Stimulated activated CD8-positive, alpha-beta memory T cell treated with anti-CD3 and anti-CD28 coated beads, Interleukin-4, amount 100 ng/mL, for 1 hour (primary cell): ENCODE measurements at places on chromosomes 6 and 20.

DNA sequence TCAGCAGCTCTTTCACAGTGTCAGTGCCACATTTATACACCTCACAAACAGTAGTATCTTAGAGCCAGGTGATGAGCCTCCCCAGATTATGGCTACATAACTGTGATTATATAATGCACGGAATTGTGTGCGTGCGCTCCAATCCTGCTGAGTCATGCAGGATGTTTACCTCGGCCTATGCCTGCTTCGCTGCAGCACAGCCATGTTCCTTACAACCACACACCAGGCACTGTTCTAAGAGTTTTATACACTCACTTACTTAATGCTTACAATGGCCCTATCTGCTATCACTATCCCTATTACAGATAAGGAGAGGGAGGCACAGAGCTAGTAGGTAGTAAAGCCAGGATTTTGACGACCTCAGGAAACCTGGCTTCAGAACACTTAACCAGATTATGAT, 7.3 kb downstream of the ZKSCAN3 start:
- DNase-seq: no peak

- DNase-seq: no peak
Observed at GRCh38 chr6:107636486-107636885, 146.6 kb downstream of the SOBP start.

DNA sequence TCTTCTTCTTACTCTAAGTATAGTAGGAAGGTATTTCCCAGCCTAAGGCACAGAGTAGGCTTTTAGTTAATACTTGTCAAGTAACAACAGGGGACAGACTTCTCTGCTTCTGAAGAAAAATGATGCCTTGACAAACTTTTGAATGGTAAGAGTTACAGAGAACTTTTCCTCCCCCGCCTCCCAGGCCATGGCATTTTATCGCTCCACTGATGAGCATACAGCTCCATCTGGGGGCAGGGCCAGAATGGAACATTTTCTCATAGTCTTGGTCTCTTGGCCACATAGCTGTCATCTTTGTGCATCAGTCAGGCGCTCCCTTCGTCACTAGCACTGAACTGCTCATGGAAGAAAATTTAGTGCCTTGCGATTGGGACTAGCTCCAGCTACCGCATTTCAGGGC, 1066.8 kb upstream of the CITED2 start:
- no peak for DNase-seq

DNA sequence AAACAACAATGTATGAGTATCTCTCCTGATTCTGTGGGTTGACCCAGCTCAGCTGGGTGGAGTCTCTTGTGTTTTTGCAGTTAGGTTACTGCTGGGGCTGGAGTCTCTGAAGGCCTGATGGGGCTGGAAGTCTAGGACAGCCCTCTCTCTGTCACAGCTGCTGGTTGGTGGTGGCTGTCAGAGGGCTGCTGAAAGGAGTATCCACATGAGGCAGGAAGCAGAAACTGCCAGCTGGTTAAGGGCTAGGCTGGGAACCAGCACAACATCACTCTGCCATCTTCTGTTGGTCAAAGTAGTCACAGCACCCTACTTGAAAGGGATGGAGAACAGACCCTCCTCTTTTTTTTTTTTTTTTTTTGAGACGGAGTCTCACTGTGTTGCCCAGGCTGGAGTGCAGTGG, 10.0 kb upstream of the PACSIN1 start:
- no peak for DNase-seq

GRCh38 chr6:14995208-14995607, 250.7 kb upstream of the JARID2 start:
- no peak for DNase-seq

DNA sequence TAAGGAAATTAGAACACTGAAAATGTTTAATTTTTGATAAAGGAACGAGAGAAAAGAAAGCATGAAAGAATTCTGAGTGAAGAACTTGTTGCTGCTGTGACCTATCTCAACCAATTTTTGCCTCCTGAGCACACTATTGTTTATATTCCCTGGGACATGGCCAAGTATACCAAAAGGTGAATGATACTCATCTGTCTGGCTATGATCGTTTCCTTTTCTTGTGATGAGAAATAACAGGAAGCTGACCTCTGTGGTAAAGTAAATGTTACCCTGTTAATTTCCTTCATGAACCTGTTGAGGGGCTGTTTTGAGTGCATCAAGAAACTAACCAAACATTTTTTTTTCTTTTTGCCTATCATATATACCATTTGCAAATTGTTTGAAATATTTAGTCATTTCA, 69.1 kb downstream of the FIG4 start:
- no peak for DNase-seq

DNA sequence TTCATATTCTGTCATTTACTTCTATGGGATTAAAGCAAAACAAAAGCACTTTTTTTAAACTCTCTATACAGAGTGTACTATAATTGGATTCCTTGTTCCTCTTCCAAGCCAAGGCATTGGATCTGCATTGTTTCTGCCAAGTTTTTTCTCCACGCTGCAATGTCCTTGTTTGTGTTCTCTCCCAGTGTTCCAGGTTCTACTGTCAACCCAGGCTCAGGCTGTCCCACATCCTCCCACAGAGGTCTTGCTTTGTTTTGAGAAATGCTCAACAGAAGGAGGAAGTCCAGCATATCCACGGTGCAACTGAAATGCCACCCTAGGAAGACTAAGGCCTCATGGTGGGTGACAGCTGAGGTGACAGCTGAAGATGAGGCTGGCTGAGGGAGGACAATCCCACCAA, 287.1 kb upstream of the PRDM1 start:
- no peak for DNase-seq

GRCh38 chr6:162922563-162923166, 194.9 kb downstream of the PACRG start:
- DNase-seq: no peak

GRCh38 chr20:1306316-1307135, 22.4 kb downstream of the SDCBP2 start:
- DNase-seq: no peak

GRCh38 chr6:159541296-159541695, 151.7 kb downstream of the SOD2 start:
- no peak for DNase-seq

DNA sequence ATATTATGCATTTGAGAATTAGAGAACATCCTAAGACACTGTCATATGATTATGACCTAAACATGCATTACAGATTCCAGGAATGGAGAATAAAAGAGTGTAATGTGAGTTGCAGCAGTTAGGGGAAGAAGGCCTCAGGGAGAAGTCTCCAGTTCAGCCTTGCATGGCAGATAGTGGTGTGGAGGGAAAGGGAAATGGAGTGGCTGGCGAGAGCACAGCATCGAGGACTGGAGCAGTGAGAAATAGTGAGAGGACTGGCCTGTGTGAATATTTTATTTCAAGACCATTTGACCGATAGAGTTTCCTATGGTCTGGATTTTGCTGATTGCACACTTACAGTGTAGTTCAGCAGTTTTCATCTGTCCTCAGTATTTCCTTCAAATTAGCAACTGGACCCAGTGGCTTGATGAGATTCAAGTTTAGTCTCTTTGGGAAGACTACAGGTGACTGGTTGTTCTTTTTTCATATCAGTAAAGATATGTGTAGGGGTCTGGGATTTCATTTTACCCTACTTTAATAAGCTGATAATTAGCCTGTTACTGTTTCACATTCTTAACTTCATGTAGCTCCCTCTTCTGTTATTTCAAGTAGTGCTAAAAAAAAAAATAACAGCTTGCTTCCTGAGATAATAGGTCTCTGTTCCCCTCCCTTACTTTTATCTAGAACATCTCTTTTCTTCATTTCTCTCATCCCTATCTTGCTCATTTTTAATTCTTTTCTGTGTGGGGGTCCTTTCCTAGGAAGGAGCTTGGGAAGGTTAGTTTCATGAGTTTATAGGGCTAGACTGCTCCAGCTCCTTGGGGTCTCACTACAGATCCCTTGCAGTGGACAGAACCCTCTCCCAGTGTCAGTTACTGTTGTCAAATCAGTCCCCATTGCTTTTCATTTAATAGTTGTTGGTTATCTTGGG, 27.9 kb downstream of the BLTP3A start:
- no peak for DNase-seq

- no peak for DNase-seq
Observed at GRCh38 chr20:52311209-52311794, 119.7 kb upstream of the ZFP64 start.

GRCh38 chr20:33859157-33859695, 48.1 kb downstream of the CHMP4B start:
- DNase-seq: no peak

- no peak for DNase-seq
Observed at GRCh38 chr6:158774717-158775449, 44.3 kb downstream of the EZR start.

DNA sequence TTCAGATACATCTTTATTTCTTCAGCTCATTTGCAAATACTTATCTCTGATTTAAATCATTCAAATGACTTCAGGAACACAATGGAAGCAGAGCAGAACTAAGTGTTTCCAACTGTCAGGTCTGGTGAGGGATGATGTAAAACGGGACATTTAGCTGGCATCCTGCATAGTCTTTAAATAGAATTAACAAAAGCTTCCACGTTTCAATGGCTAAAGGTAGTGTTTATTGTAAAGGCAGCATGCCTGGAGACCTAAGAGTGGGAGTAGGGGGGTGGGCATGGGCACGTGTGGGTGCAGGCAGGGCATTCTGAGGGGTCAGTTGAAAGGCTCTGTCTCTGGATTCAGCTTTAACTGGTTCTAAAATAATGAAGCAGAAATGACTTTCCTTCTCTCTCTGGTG, 174.9 kb downstream of the PLCB1 start:
- DNase-seq: no peak

- no peak for DNase-seq
Observed at GRCh38 chr6:95923518-95923917, 92.3 kb upstream of the FUT9 start.

DNA sequence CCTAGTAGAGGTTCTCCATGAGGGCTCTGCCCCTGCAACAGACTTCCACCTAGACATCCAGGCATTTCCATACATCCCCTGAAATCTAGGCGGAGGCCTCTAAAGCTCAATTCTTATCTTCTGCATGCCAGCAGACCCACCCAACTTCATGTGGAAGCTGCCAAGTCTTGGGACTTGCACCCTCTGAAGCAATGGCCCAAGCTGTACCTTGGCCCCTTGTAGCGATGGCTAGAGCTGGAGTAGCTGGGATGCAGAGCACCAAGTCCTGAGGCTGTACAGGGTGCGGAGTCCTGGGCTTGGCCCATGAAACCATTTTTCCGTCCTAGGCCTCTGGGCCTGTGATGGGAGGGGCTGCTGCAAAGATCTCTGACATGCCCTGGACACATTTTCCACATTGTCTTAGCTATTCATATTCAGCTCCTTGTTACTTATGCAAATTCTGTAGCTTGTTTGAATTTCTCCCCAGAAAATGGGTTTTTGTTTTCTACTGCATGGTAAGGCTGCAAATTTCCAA, 17.4 kb upstream of the ELOVL5 start:
- DNase-seq: no peak

GRCh38 chr6:7243179-7243981, 69.6 kb downstream of the SSR1 start:
- DNase-seq: no peak

DNA sequence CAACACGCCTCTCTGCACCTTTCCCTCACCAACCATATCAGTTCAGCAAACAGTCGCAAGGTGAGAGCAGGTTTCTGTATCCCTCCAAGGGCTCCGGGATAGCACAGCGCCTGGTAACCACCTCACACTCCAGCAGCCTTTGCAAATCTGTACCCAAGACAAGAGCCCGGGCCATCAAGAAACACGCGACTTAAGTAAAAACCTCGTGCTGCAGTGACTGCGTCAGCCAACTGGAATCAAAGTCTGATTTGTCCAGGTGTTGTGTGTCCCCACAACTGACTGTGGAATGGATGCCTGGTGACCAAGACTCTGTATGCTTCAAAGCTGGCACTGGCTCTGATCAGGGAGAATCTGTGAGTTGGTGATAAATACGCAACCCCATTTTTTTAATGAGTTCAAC, 74.1 kb downstream of the NINL start:
- DNase-seq: no peak

DNA sequence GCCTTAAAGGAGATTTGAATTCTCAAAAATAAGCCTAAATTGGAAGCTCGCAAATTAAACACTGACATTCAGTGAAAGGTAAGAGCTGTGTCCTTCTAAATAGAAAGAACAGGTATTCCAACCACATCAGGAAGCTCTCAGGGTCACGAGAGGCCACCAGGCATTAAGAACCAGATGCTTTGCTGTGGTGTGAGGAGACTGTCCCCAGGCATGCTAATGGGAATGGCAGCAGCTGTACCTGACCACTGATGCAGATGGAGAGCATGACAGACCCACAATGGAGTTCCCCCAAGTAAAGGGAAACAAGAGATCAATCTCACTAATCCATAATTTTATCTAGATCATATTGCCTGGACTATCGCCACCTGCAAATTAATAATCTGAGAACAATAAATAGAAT, 658.9 kb upstream of the NOX3 start:
- DNase-seq: no peak

GRCh38 chr6:69816026-69816425, 19.2 kb upstream of the LMBRD1 start:
- DNase-seq: no peak

GRCh38 chr6:44223319-44224028, at the start of gene SLC29A1:
TSS of gene SLC29A1 (plus strand) at chr6:44223595. CDS start at chr6:44227314, 3,719 bp downstream.
- DNase-seq: peak; percentile 56

DNA sequence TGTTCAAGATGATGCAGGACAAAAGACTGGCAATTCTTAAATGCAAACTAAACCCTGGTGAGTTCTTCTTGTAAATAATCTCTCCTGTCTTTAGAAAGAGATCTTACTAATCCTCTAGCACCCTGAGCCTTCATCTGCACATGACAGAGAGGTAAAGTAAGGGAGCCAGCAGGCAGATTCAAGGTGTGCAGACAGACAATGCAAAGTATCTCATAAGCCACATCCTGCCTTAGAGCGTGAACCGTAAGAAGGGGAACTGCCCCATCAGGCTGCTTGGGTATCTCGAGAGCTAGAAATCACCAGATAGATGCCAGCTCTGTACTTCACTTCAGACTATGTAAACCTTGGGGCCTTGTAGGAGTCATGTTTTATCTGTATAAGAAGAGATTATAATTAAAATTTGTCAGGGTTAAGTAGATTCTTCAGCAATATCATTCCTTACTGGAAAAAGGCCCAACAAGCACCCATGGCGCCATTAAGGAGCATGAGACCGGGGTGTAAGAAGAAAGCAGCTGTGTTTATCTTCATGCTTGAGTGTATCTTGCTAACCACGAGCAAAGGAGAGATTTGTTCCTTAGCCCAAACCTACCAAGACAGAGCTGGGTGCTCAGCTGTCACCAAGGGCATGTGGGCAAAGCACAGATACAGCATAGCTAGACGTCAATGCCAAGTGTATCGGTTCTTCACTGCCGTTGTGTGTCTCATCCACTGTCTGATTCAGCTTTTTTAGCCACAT, 24.4 kb downstream of the CNR1 start:
- DNase-seq: no peak

DNA sequence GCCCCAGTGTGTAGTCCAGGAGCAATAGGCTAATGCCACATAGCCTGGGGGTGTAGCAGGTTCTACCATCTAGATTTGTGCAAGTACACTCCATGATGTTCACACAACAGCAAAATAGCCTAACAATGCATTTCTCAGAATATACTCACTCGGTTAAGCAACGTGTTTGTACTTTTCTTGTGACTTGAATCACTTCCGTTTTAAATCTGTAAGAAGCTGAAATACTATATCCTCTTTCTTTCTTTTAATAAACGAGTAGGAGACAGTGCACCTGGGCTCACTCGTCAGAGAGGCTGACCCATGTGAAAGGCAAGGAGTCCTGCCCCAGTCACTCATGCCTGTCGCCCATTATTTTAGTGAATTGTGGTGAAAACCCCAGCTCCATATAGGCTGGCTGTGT, 201.6 kb downstream of the FOXA2 start:
- no peak for DNase-seq
